ENCODE measurements at places on chromosomes 5 and 9.

DNA sequence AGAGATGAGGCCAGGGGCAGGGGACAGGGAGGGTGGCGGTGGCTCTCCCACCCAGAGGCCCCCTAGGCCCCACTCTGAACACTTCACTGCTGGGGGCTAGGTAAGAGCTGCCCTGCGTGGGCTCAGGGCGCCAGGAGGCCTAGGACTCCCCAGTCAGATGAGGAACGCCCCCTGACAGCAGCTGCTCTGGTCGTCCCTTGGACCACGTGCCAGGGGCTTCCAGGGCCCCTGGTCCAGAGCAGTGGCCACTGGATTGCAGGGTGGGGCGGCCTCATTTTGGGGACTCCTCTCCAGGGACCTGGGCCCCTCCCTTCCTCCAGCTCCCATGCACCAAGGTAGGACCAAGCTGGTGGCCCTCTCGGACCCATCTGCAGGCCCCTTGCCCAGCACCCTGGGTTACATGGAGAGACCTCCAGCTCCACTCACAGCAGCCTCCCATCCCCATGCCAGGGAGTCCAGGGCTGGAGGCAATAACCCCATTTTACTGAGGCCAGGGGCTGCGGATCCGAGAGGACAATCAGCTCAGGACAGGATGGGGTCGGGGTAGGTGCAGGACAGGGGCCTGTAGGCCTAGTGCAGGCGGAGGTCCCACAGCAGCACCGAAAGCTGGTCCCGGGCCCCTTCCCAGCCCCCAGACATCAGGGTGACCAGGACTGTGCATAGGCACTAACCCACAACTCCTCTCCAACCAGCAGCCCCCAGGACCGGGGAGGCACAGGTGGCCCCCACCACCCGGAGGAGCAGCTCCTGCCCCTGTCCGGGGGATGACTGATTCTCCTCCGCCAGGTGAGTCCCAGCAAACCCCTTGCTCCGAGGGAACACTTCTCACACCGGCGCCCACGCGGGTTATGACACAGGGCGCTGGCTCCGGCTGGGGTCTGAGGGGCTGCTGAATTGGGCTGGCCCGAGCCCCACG lies 1.5 kb downstream of the EGFL7 start:
- no peak for DNase-seq

GRCh38 chr9:89985068-89985467 lies 380.3 kb downstream of the GADD45G start:
- DNase-seq = no peak

DNA sequence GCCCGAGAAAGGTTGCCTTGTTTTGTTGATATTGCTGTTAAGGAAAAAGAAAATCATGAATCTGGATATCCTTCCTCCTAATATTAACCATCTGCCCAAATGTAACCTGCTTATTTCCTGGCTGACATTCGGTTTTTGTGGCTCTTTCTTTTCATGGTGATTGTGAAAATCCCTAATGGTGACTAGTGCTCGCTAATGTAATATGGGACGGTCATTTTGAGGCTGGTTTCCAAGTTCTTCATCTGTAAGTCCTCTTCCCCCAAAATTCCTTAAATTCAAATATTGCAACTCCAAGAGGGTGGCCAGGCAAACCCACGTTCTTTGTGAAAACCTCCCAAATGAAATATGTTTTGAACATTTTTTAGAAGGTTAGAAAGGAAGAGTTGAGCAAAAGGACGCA lies 63.1 kb upstream of the MAMDC2 start:
- DNase-seq = no peak

- DNase-seq = no peak
Observed at GRCh38 chr5:144698484-144698883, 527.8 kb downstream of the KCTD16 start.

All from inflammatory macrophage treated with lipopolysaccharide for 4 hours (primary cell).